Stimulated activated CD4-positive, alpha-beta T cell treated with anti-CD3 and anti-CD28 coated beads, Interleukin-1b, Interleukin-23, amount 100 ng/mL, for 1 hour (primary cell): ENCODE measurements at places on chromosomes 13 and 19.

DNA sequence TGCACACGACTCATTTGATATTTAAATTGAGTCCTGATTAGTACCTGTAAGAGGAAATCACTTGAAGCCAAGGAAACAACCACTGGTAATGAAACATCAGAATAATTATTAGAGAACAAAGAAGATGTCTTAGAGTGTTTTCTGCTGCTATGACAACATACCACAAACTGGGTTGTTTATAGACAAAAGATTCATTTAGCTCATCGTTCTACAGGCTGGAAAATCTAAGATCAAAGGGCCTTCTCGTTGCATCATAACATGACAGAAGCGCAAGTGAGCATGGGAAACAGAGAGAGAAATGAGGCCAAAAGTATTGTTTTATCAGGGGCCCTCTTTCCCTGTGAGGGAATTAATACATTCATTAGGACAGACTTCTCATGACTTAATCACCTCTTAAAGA is 1024.0 kb upstream of the PCDH9 start:
- DNase-seq: no peak

- no peak for DNase-seq
These were observed 758 bp downstream of the BAX start for GRCh38 chr19:48955308-48955958.

- no peak for DNase-seq
These were observed 341.2 kb downstream of the HS6ST3 start for GRCh38 chr13:96431044-96431581.

DNA sequence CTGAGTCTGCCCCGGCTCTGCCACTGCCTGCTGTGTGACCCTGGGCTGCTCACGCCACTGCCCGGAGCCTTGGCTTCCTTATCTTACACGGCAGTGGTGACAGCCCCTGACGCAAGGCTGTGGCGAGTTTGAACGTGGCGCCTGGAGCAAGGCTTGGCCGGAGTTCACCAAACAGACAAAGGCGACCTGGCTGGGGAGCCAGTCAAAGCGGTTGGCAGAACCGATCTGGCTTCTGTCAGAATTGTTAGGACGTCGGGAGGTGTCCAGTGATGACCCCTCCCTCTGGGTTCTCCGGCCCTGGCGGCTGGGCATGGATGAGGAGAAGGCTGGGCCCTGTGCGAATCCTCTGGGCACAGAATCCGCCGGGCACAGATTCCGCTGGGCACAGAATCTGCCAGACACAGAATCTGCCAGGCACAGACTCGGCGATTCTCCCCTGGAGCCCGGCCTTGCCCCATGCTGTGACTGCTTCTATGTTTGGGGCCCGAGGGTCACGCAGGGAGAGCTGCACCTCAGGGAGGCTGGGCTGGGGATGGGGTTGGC is 11.7 kb upstream of the TMEM255B start:
- DNase-seq: no peak

DNA sequence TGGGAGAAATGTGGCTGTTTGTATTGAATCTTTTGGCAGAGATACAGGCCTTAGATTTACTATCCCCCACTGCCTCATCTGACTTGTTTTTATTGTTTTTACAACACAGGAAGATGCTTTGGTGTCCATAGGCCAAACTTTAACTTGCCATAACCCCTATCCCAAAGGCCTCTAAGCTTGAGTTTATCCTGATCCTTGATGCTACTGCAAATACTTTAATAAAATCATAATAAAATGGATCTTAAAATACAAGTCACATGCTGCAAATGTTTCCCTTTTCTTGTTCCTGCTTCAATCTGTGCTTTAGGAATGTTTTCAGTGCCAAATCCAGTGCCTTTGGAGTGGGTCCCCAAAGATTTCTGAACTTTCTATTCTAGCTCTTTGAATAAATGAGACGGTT is 770.6 kb downstream of the DACH1 start:
- DNase-seq: no peak

GRCh38 chr19:6260912-6261650 is 18.7 kb downstream of the MLLT1 start:
- DNase-seq: no peak

DNA sequence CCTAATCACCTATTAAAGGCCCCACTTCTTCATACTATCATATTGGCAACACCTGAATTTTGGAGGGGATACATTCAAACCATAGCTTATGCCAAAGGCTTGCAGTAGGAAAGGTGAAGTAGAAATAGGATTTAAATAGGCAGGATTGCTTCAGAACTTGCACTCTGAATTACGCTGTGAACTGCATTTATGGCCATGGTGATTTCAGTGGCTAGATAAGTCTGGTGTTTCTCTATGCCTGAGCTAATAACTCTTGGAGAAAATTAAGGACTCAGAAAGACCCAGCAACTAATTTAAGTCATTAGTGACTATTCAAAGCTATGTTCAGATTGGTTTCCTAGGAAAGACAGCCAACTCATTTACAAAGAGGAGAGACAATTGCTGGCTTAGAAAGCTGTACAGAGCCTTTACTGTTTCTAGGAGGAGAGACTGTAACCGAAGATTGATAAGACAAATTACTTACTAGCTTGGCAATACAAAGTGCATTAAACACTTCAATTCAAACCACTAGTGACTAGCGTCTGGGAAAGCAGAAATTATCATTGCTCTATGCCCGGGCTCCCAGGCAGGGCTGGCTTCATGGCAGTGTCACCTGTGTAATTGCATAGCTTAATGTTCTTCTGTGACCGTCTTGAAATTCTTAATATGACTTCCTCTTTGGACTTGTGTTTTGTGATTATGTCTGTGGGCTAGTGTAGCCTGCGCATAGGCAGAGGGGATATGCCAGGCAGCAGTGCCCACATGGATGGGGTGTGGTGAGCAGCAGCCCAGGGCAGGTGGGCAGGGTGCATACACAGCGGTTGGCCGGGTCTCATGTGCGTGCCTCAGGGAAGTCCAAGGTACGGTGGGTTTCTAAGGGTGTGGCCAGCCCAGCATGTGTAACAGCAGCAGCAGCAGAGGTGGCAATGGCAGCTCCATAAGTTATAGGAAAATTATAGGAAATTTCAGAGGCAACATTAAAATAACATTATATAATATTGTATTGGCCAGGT is 60.1 kb downstream of the KL start:
- DNase-seq: no peak

GRCh38 chr19:30065680-30066606 is 123.9 kb downstream of the URI1 start:
- no peak for DNase-seq

GRCh38 chr19:17739121-17739875 is 12.0 kb upstream of the FCHO1 start:
- no peak for DNase-seq

DNA sequence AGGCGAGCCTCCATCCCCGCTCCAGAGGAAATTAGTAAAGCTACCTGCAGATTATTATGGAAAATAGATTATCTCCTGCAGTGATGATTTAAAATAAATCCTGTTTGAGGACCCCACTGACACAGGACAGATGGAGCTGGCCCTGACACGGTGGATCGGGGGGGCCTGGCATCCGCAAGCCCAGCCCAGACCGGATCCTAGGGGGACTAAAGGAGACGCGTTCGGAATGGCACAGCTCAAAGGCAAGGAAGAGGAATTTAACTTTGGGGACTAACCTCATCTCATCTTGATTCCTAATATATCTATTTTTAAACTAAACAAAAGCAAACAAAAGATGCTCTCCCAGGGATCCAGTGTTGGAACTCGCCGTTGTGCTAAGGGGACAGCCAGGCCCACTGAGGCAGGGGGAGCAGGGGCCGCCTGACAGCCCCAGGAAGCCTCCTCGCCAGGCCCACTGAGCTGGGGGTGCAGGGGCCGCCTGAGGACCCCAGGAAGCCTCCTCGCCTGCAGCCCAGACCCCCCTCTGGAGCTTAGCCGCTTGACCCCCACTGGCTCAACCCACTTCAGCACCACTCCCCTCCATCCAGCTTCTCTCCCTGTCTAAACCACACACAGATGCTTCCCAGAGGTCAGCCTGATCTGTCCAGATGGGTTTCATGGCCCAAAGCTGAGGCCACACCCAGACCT is 78.6 kb downstream of the SPACA7 start:
- no peak for DNase-seq
